Fibroblast of skin of right quadriceps (primary cell): ENCODE measurements at places on chromosomes 16 and 17.

GRCh38 chr17:16977932-16978331, 6.0 kb upstream of the TNFRSF13B start:
- DNase-seq, result peak; percentile 85

DNA sequence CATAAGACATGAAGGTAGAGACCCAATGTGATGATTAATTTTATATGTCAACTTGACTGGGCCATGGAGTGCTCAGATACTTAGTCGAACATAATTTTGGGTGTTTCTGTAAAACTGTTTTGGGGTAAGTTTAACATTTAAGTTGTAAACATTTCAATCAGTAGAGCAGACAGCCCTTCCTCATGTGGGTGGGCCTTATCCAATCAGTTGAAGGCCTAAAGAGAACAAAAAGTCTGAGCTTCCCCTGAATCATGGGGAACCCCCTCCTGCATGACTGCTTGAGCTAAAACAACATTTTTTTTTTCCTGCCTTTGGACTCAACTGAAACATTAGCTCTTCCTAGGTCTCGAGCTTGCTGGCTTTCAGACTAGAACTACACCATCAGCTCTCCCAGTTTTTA, 327.3 kb upstream of the SOX9 start:
- DNase-seq, result no peak

- no peak for DNase-seq
Observed at GRCh38 chr17:77370586-77370985, 229.8 kb downstream of the SEC14L1 start.

DNA sequence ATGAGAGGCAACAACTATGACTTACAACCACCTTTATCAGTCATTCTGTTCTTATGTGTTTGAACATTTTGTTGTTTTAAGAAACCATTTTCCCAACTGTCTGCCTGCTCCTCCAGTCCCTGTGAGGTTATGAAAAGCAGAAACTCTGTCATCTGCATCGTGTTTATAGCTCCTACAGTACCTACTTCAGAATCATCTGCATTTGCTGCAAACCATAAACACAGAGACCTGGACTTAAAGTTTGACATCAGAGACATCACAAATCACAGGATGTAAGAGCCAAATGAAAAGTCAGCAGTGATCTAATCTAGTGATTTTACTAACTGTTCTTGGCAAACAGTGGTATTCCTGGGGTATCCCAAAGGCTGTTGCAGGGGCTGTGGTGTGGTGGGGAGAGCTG, 55.2 kb downstream of the CDH11 start:
- DNase-seq, result no peak

DNA sequence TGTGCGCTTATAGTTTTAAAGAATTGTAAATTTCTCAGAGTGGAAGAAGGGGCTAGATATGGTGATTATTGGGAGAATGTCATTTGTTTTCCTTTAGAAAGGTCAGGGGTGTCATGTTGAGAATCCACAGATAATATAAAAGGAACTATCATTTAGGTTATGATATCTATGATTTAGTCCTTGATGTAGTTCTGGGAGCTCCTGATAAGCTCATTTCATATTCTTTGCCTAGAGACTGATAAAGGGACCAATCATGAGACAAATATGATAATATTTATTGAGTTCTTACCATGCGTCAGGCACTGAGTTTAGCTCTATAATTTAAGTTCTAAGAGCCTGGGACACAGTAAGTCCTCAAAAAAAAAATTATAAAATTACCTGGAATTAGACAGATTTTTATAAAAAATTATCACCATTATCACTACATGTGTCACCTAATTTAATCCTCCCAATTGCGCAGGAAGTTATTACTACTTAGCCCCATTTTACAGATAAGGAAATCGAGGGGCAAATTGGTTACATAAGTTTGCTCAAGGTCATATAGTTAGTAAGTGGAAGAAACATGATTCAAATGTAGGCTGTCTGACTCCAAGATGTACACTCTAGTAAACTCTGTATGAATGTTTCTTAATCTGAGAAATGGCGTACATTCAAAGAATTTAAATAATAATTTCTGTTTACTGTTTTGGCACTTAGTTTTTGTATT, 2.5 kb downstream of the AATF start:
- DNase-seq, result no peak

- DNase-seq, result no peak
Observed at GRCh38 chr16:90016339-90016950, 2.8 kb downstream of the DBNDD1 start.

DNA sequence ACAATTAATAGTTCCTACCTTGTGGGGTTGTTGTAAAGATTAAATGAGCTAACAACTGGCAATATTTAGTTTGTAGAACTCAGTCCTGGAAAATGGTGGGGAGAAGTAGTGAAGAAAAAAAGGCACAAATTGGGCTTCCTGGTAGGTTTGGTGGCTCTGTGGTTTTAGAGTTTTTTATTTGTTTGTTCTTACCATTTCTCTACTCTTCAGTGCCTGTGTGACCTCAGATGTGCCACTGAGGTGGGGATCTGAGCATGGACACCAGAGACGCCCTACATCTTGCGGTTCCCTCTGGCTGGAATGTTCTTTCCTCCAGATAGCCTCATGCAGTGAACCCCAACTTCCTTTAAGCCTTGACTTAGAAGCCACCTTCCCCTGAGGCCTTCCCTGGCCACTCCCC, 7.7 kb downstream of the ZBTB4 start:
- no peak for DNase-seq

- DNase-seq, result no peak
Observed at GRCh38 chr17:74687886-74688285, 24.8 kb downstream of the CD300LF start.

GRCh38 chr17:75642182-75642783, 9.0 kb downstream of the SMIM5 start:
- DNase-seq, result no peak
